ENCODE measurements at places on chromosomes 5 and 9.

GRCh38 chr9:129124506-129125069, 13.4 kb downstream of the PTPA start:
- no peak for DNase-seq

DNA sequence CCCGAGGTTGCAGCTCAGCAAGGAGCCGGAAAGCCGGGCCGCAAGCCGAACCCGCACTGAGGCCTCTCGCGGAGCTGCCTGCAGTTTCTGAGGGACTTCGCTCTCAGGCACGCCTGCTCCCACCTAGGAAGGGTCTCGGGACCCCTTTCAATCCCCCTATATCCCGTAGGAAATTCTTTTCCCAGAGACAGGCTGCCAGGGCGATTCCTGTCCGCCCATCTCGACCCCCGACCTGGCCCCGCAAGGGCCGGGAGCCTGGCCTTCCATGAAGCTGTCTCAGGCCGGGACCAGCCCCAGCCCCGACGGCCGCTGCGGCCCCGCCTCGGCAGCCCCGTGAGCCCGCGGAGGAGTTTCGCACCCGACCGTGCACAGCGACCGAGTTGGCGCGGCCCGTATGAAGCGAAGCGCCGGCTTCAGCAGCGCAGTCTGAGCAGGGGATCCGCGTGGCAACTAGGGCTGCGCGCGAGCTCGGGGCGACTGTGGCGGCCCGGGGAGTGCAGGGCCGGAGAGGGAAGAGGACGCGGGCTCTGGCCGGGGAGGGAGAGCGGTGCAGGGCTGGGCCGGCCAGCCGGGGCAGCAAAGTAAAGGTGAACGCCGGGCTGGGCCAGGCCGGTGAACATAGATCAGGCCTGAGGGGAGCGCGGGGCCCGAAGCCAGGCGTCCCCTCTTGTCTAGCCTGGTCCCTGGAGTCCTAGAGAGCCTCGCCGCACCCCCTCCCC, 977 bp upstream of the PRDM12 start:
- no peak for DNase-seq

GRCh38 chr9:121945849-121946248, 147.3 kb downstream of the TTLL11 start:
- DNase-seq, result no peak

- DNase-seq, result no peak
Observed at GRCh38 chr9:116479056-116479544, 208.0 kb upstream of the TRIM32 start.

DNA sequence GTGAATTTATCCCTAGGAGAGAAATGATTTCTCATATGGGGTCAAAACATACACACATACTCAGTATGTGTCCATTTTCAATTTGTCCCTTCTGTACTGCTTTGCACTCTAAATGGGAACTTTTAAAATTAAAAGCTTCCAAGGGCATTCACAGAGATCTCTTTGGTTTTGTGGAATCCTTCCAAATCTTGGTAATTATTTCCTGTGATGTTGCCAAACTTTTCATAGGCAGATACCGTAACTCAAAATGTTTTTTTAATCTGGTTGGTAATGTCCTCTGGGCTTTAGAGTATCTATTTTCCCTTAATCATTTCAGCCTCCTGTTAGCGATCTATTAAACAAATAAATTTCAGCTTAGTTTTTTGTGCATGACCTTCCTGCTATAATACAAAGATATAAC, 282.4 kb downstream of the ARHGEF28 start:
- no peak for DNase-seq

DNA sequence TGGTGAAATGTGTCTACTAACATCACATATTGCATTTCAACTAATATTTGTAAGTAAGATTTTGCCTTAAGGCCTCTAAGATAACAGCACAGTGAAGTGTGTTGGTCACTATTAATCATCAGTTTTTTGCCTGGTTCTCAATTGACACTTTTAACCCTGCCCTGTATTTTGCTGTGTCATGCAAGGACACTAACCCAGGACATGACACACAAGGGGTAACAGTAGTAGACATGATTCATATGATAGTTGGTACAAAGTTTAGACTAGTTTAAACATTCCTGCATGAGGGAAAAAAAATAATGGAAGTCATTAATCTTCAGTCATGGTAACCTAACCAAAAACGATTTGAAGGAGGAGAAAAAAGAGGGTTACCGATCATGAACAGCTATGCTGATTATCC, 207.0 kb downstream of the DEPDC1B start:
- DNase-seq, result no peak

- DNase-seq, result no peak
Observed at GRCh38 chr9:129126749-129127618, 15.8 kb downstream of the PTPA start.

- DNase-seq, result no peak
Observed at GRCh38 chr5:71778678-71779276, 59.7 kb downstream of the CARTPT start.

- DNase-seq, result no peak
Observed at GRCh38 chr9:116674210-116674980, 12.7 kb upstream of the TRIM32 start.

- DNase-seq, result no peak
Observed at GRCh38 chr5:138179277-138179857, 455 bp downstream of the KIF20A start.

GRCh38 chr9:18720691-18721090, 246.7 kb downstream of the ADAMTSL1 start:
- no peak for DNase-seq

DNA sequence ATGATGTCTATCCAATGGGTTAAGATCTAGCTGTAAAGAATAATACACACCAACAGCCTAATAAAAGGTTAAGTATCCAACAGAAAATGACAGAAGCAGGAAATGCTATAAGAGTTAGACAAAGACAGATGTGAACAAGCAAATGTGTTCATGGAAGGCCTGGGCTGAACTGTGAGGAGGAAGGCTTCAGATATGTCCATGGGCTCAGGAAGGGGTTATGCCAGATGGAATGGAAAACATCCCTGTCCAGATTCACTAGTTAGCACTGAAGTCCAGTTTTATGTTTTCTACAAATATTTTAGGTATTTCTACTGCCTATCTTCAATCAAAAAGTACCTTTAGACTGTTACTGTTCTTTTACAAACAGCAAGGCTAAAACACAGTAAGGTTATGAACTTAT, 27.1 kb downstream of the ERAP1 start:
- DNase-seq, result no peak

- no peak for DNase-seq
Observed at GRCh38 chr5:89255845-89256463, 373.0 kb upstream of the MEF2C start.

GRCh38 chr5:160539431-160539830, 117.8 kb downstream of the PTTG1 start:
- DNase-seq, result no peak

- DNase-seq, result no peak
Observed at GRCh38 chr5:67188274-67189078, 8.1 kb downstream of the CD180 start.

GRCh38 chr5:74272024-74272775, 368.3 kb downstream of the ENC1 start:
- no peak for DNase-seq

DNA sequence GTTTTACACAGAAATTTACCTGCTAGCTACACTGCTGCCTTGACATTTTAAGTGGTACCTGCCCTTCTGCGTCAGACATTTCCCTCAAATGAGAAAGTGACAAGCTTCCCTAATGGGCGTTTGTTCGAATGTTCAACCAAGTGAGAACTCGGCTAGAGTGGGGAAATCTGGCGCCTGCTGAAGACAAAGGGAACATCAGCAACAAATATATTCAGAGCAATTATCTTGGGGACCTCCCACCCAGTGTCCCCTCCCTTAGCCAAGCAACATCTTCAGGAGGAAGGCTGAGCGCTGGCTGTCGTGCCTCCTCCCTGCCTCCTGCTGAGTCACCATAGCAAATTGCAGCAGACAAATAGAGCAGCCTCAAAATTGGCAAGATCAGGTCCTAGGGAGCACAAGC, 57.1 kb downstream of the MFAP3 start:
- DNase-seq, result no peak

- DNase-seq, result no peak
Observed at GRCh38 chr5:73691302-73692080, 65.5 kb downstream of the ARHGEF28 start.

- DNase-seq, result no peak
Observed at GRCh38 chr5:138658676-138659075, 83.5 kb upstream of the HSPA9 start.

DNA sequence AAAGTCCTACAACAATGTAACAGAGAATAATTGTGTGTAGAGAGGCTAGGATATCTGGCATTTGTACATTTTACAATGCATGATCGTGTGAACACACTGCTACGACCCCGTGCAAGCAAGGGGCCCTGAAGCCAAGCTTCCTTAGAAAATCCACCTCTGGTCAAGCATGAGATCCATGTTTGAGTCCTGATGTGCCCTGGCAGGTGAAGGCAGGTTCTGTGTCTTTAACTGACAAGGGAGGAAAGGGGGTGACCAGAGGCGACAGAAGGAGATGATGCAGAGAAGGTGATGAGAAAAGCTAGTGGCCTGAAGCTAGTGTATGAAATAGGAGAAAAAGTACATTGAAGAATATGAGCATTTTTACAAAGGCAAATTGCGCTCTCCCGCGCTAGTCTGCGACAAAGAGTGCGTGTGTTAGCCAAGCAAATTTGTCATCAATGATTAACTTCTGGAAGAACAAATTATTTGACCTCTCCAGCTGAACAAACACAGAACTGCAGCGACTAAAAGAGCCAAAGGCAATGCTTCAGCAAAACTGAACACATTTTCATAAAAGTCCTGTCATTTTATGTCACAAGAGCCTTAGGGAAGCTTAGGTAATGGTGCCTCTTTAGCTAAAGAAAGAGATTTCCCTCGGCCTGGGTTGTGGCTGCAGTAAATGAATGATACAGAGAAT, 101.7 kb upstream of the DAPK1 start:
- DNase-seq, result no peak

DNA sequence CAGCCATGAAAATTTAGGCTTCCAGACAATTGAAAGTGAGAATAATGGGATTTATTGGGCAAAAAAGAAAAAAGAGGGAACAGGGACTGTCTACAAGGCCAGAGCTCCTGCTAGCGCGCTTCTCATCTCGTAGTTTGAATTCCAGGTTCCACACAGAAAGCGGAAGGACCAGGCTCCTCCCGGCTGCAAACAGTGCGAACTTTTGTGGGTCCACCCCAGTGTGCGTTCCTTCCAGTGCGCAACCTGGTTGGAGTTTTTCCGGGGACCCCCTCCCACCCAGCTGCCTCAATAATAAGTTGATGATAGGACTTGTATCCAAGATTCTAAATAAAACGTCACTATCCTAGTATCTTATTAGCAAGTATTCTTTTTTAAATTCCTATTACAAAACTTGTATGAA, 467.7 kb upstream of the TUSC1 start:
- DNase-seq, result no peak

- DNase-seq, result no peak
Observed at GRCh38 chr9:33415501-33416038, 13.2 kb upstream of the AQP7 start.

DNA sequence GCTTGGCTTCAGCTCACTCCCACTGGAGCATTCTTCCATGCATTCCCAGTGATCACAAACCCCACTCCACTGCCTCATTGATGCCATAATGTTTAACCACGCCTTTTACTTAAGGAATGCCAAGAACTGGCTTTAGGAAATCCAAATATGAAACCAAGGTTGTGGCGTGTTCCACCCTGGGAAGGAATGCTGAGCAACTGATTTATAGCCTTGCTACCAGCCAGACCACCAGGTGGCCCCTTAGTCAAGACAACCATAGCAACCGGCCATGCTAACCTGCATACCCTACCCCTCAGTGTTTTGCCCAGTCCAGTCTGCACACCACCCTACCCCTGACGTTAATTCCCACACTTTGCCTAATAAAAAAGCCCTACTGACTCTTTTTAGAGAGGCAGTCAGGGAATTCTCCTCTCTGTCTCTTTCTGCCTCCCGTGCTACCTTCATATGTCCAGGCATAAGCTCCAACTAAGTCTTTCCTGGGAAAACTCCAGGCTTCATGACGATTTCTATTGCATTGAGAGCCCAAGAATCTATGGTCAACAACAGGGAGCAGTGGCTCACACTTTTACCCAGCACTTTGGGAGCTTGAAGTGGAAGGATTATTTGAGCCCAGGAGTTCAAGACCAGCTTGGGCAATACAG, 27.0 kb upstream of the PRRC2B start:
- no peak for DNase-seq

- DNase-seq, result no peak
Observed at GRCh38 chr9:123773783-123774182, 156.1 kb downstream of the DENND1A start.

DNA sequence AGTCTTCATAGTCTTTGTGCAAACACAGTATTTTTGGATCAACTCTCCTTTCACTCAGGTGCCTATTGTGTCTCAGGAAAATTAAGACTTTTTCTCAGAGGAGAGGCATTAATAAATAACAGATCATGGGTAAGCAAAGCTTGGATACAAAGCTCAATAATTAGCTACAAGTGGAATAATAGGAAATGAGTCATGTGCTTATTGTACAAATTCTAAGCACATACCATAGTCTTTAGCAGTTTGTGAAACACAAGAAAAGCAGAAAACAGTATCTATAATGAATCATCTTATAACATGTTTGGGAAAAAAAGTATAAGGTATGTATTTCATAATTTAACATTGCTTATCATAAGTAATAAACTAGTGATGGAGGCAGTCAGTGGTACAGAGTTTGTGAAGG, 477.0 kb downstream of the CDH10 start:
- no peak for DNase-seq

DNA sequence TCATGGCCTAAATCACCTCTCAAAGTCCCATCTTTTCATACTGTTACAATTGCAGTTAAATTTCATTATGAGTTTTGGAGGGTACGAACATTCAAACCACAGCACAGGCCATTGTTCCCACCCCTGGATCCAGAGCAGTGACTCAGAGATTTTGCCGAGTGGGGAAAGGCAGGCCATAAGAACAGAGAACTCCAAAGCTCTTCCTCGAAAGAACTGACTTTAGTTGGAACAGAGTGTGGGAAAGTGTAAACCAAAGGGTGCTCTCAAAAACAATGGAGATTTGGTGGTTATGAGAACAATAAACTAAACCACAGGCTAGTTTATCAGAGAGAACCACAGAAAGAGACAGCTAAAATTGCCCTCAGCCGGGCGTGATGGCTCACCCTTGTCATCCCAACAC, 19.4 kb upstream of the GRPEL2 start:
- DNase-seq, result no peak
